ENCODE measurements at places on chromosomes 16 and 17. TPM values are rescaled to one million over a fixed set of nuclear protein-coding genes. Genes with fewer than 3 reads are reported as not detected.
A peak's percentile ranks its signal among the peaks of the same experiment; 100 is the strongest.

CA7 gene
- total RNA-seq = not detected

MBTD1 gene
- total RNA-seq = 24.7 TPM

POLG2 gene
- total RNA-seq = 32.7 TPM

DNAH9 gene
- total RNA-seq = not detected

CCL2 gene
- total RNA-seq = not detected

C16orf92 gene
- total RNA-seq = not detected

KRT24 gene
- not detected for total RNA-seq

SYNGR3 gene
- 6.6 TPM for total RNA-seq

RAB34 gene
- 13.9 TPM for total RNA-seq

HSD11B2 gene
- total RNA-seq = not detected

FGF11 gene
- 1.7 TPM for total RNA-seq

DNA sequence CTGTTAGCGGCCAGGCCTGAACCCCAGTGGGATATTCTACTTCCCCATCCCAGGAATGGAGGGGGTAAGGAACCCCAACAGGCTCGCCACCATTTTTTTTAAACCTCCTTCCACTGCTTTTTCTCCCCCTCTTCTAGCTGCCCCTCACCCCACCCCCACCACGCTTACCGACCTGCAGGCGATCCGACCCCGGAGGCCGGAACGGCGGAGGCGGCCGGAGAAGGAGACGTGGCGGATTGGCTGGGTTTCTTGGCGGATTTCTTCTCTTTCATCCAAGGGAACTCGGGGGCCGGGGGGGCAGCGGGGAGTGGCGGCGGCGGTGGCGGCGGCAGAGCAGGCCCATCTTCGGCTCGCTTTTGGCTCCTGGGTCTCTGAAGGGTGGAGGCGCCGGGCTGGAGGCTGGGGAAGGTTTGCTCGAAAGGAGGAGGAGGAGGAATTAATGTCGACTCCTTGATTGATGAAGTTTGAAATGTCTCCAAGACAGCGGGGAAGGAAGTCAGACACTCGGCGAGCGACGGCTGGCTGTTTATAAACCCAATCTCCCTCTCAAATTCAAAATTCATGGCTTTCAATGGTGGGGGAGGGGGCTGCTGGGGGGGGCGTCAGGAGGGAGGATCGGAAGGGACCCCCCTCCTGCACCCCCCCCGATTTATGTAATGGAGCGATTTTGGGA is 424 bp downstream of the HOXB2 start:
- peak; percentile 50 for DNase-seq

GRCh38 chr17:17025621-17026020 is 16.6 kb upstream of the MPRIP start:
- no peak for DNase-seq

DNA sequence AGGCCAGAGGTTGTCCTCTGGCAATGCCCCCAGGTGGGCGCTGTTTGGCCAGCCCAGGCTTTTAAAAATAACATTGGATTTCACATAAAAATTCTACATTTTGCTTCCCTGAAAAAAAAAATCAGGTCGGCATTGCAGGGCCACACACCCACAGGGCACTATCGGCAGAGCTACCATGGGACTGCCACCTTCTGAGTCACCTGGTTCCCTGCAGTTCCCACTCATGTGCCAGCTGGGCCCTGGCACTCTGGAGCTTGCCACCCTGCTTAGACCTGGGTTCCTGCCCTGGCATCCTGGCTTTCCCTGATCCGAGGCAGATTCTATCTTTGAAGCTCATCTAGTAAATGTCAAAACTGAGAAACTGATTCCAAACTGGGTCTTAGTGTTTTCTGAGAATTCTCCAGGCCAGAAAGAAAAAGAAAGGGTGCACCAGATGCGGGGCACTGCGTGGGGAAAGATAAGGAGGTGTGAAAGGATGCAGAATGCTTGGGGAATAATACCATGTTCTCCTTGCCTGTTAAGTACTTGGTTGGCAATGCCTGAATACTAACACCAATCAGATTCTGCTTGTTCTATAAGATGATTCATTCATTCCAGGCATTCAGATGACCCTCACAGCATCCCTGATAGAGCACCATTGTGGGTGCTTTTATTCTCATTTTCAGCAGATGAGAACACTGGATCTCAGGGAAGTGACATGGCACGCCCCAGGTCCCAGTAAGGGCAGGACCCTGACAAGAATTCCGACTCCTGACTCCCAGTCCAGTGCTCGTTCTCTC is 51.8 kb downstream of the RAI1 start:
- no peak for DNase-seq

GRCh38 chr16:807347-808084 is 7.0 kb upstream of the GNG13 start:
- DNase-seq = peak; percentile 79

GRCh38 chr16:1464894-1465566 is 9.8 kb downstream of the CLCN7 start:
- DNase-seq = no peak

GRCh38 chr17:17353625-17354484 is 50.7 kb downstream of the NT5M start:
- no peak for DNase-seq

GRCh38 chr17:77544347-77545110 is 403.8 kb downstream of the SEC14L1 start:
- no peak for DNase-seq

- no peak for DNase-seq
Measured at GRCh38 chr17:41658846-41659245, 29.8 kb upstream of the EIF1 start.

- no peak for DNase-seq
Measured at GRCh38 chr16:66008136-66008535, 358.4 kb upstream of the CDH5 start.

- DNase-seq = peak; percentile 27
Measured at GRCh38 chr17:20944014-20944865, 98.6 kb downstream of the USP22 start.

GRCh38 chr17:4854111-4854681 is 21.1 kb downstream of the MINK1 start:
- DNase-seq = no peak

GRCh38 chr17:32348483-32348800 is 1.5 kb upstream of the ZNF207 start:
- no peak for DNase-seq

- no peak for DNase-seq
Measured at GRCh38 chr16:11257131-11257938, 1.3 kb upstream of the SOCS1 start.

- peak; percentile 92 for DNase-seq
Measured at GRCh38 chr17:29613352-29613837, 9.3 kb downstream of the CORO6 start.

GRCh38 chr17:73301369-73301768 is 10.4 kb downstream of the CDC42EP4 start:
- DNase-seq = no peak

- peak; percentile 65 for DNase-seq
Measured at GRCh38 chr17:32461853-32462617, 17.7 kb downstream of the PSMD11 start.

GRCh38 chr16:88651989-88652761 is 1.3 kb upstream of the CYBA start:
- DNase-seq = no peak

GRCh38 chr17:75566416-75566815 is 21.2 kb upstream of the MYO15B start:
- no peak for DNase-seq

- DNase-seq = no peak
Measured at GRCh38 chr17:6021011-6021400, 49.2 kb upstream of the WSCD1 start.

- no peak for DNase-seq
Measured at GRCh38 chr17:48903401-48903800, 4.8 kb upstream of the UBE2Z start.

- DNase-seq = no peak
Measured at GRCh38 chr17:1744551-1745512, 2.2 kb downstream of the SERPINF2 start.

GRCh38 chr17:76384987-76385891 is 830 bp downstream of the SPHK1 start:
- no peak for DNase-seq

DNA sequence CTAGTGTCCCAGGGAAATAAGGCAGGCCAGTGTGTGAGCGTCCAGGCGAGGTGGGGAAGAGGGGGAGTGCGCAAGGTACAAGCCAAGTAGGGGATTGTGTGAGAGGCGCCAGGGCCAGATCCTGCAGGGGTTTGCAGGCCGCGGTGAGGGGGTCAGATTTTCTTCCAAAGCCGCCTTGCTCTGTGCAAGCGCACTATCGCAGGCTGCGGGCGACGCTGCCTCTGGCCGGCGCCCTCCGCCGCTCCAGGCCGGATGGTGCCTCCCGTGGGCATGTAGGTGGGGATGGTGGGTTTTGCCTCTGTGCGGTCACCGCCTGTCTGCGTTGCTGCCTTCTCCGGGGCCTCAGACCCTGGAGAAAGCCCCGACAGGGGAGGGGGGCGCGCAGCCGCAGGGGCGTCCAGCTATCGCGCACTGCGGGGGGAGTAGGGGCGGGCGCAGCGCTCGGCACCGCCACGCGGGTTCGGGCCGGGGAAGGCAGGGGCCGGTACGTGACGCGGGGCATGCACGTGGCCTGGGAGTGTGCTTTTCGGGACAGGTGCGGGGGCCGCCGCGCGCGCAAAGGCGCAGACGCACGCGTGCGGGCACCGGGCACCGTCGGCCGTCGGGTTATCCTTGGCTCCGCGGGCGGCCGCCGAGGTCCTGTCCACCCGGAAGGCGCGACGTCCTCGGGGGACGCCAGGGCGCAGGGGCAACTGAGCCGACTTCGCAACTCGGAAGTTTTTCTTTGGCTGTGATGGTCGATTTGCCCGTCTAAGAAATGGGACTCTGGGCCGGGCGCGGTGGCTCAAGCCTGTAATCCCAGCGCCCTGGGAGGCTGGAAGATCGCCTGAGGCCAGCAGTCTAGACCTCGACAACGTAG is 1.1 kb upstream of the HAPSTR1 start:
- peak; percentile 10 for DNase-seq

GRCh38 chr17:44898768-44899073 is 524 bp downstream of the EFTUD2 start:
- no peak for DNase-seq

GRCh38 chr16:70736465-70737376 is 50.9 kb upstream of the MTSS2 start:
- DNase-seq = peak; percentile 30

DNA sequence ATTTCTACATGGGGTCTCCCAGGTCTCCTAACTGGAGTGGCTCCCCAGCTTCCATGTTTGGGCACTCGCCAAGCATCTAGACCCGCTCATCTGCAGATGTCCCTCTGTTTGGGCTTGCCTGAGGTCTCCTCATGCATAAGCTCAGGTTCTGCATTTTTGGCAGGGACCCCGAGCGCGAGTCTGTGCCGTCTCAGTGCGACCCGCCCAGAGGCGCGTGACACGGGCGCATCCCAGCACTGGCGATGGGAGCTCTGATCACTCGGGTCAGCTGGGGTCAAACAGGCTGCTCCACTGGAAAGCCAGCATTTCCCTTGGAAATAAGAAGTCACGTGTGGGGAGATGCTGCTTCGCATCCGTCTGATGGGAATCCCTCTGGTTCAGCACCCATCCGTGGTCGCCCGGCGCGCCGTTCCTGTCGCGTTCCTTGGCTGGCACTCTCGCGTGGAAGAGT is 56.9 kb upstream of the FASN start:
- no peak for DNase-seq

DNA sequence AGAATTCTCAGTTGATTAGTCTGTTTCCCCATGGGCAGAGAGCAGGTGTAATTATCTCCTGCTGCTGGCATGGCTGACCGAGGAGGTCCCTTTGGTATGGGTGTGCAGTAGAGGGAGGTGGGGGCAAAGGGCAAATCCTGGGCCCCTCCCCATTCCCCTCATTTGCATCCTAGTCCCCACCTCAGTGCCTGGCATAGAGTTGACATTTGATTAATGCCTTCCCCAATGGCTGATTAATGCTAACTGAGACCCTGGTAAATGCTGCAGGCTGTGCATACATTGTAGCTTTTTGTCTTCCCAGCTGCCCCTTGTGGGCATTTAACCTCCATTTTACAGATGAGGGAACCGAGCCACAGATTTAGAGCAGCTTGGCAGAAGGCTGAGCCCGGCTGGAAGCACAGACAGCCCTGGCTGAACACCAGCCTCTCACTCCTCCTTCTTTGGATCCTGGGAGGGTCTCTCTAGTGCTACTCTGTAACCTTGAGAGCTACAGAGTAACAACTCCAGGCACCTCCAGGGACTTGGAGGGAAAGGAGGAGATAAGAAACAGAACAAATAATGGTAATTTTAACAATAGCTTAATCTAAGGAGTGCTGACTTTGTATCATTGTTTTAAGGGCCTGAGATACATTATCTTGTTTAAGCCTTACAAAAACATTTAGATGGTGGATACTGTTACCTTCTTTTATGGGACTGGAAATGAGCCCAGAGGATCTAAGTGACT is 5.1 kb downstream of the PLCG2 start:
- no peak for DNase-seq

GRCh38 chr17:36937001-36937958 is at the start of gene LHX1:
LHX1 (plus strand) TSS chr17:36937475; CDS start chr17:36938198, 723 bp downstream.
- peak; percentile 38 for DNase-seq
